Right renal pelvis (tissue), 4 donors: ENCODE measurements at places on chromosomes 2 and 18.

GRCh38 chr18:10365901-10366300 lies 88.5 kb upstream of the APCDD1 start:
- DNase-seq: no peak

GRCh38 chr18:25594351-25594750 lies 242.4 kb upstream of the ZNF521 start:
- no peak for DNase-seq

GRCh38 chr2:172234716-172235691 lies 132.3 kb upstream of the DLX2 start:
- DNase-seq: no peak

DNA sequence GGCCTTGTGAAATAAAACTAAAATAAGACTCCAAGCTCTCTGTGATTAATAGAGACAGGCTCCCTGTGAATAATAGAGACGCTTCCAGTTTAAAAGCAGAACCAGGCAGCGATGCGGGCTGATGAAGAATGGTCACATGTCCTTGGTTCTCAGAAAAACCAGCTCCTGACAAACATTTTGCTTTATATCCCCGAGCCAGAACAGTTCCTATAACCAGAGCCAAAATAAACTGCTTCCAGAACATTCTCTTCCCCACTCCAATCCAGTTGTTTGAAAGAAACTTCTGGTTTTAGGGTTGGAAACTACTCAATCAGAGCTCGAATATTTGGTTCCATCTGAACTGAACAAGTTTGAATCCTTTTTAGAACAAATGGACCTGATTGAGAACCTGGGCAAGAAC lies 213.7 kb downstream of the TSN start:
- no peak for DNase-seq

DNA sequence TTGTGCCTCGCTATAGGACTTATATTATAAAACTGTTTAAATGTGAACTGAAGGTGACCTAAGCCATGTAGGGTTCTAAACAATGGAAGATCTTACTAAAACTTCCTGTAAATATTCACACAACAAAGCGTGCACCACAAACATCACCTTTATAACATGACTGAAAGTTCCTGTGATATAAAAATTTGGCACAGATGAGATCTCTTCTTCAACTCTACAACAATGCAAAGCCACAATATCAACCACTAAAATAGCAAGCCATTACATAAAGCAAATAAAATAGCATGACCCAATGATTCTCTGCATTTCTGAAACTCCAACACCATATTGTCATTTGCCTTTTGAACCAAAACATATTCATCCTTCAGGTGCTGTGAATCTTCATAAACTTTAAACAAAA lies 3.5 kb downstream of the YES1 start:
- DNase-seq: no peak

DNA sequence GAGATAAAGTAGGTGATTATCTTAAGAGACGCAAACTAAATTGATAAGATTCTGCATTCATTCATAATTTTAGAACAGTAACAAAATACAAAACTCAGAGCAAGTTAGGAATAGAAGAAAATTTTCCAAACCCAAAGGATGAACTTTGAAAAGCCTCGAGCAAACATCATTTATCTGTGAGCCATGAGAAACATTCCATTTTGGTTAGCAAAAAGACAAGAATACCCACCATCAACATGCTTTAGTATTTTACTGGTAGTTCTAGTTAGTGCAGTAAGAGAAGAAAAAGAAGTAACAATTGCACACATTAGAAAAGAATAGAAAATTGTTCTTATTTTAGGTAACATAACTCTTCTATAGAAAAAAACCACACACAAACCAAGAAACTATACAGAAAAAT lies 291.3 kb upstream of the TCF4 start:
- no peak for DNase-seq

DNA sequence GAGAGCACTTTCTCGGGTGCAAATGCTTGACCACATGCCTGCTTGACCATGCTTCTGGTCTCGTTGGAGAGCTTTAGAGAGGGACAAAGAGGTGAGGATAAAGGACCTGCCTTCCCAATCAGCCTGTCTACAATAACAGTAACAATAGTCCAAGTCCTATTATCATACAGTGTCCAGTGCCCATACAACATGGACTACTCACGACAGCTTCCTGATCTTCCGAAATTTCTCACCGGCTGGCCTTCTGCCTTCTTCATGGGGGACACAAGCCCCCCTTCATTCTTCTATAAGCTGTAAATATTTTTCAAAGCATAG lies 329.0 kb downstream of the PAX3 start:
- no peak for DNase-seq

GRCh38 chr18:27094621-27095020 lies 90.5 kb downstream of the CHST9 start:
- no peak for DNase-seq

- DNase-seq: no peak
Observed at GRCh38 chr2:17813010-17813741, 3.1 kb upstream of the MSGN1 start.

DNA sequence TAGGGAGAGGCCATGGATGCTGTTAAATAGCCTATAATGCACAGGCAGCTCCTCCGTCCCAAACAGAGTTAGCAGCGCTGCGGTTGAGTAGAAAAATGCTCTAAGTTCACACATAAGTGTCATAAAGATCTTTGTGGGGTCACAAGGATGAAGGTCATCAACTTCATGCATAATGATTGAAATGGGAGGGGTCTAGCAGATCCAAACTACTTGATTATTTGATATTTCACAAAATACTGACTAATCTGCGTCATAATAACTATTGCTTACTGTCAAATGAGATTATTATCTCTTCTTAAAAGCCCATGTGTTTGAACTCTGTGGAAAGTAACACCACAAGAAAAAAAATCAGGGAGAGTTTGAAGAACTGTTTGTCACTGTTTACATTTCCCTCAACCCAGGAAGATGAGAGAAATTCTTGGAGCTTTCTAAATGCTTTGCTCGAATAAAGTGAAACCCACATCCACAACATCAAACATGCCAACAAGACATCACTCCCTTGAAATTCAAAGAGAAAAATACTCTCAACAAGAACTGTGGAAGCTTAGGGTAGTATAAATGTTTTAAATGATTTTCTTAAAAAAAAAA lies 50.5 kb upstream of the CREB1 start:
- no peak for DNase-seq

DNA sequence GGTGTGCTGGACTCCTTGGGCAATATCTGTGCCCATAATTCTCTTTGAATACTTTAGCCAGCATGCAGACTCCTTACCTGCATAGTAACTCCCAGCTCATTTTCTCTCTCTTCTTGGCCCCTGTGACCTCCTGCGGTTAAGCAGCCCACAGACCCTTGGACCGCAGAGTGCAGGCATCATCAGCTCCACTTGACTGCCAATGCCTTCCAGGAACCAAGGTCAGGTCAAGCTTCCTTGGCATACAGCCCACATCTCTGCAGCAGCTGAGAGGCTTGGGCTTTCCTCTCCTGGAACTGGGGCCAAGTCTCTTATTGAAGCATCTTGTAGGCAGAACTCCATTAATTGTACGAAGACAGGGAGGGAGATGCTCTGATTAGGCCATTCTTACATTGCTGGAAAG lies 130.1 kb upstream of the PIEZO2 start:
- DNase-seq: no peak

DNA sequence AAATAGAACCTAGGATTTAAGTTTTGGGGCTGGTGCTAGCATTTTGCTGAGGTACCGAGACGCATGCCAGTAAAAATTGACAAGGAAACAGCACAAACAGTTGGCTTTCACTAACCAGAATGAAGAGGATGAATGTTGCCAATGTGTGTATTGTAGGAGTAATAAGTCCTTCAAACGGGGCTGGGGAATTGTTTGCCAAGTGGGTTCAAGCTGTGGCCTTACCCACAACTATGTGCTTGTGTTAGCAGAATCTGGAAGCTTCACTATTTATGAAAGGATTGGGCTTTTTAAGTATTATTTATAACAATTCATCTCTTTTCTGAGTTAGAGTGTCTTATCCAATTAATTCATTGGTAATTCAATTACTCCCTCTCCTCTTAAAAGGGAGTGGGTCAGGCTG lies 15.0 kb upstream of the KIF5C start:
- DNase-seq: no peak

GRCh38 chr2:200077838-200078237 lies 122.5 kb downstream of the MAIP1 start:
- no peak for DNase-seq

- DNase-seq: no peak
Observed at GRCh38 chr2:46876741-46877384, 38.7 kb downstream of the MCFD2 start.

DNA sequence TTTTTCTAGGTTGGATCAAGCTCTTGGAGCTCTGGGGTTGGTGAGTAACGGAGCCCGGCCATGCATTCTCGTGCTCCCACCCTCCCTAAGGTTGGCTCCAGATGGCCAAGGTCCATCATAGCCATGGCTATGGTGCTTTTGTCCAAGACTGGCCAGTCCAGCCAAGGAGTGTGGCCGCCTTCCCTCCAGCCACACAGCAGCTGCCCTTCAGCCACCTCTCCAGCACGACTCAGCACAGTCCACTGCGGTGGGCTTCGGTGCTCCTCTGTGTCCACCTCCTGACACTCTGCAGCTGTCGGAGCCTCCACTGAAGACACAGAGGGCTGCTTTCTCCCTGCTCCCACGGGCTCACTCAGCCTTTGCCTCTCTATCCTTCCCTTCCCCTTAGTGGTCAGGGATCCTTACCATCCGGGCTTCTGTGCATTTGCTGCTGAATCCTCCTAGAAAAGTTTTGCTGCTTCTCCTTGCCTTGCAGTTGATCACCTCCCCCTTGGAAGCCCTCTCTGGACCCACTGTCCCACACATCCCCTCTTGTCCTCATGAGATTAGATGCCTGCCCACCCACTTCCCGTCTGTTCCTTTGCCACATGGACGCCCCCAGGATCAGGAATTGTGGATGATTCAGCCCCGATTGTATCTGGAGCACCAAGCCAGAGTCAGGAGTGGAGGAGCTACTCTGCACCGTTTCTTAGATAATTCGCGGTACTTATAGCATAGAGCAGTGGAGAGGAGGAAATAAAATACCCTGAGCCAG lies 177.1 kb upstream of the COPS8 start:
- DNase-seq: no peak

- DNase-seq: no peak
Observed at GRCh38 chr2:30611583-30611982, 164.5 kb downstream of the LCLAT1 start.

GRCh38 chr18:25056429-25056828 lies 295.5 kb downstream of the ZNF521 start:
- DNase-seq: no peak

DNA sequence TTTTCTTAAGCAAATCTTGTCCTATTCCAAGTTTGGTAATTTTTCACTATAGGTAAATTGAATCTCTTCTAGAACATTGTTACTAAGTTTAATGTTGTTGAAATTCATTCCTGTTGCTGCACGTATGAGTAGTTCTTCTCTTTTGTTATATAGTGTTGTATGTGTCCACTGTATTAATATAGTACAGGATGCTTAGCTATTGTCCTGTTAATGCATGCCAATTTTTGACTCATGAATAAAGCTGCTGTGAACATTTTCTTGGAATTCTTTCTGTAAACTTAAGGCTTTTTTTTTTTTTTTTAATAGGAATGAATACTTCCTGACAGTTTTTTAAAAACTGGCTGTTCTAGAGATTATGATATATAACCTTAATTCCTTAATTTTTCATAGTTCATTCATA lies 326.9 kb downstream of the SLC4A3 start:
- DNase-seq: no peak

GRCh38 chr2:37469126-37469525 lies 124.7 kb downstream of the QPCT start:
- DNase-seq: no peak

GRCh38 chr2:155997538-155997937 lies 335.0 kb downstream of the NR4A2 start:
- DNase-seq: no peak

DNA sequence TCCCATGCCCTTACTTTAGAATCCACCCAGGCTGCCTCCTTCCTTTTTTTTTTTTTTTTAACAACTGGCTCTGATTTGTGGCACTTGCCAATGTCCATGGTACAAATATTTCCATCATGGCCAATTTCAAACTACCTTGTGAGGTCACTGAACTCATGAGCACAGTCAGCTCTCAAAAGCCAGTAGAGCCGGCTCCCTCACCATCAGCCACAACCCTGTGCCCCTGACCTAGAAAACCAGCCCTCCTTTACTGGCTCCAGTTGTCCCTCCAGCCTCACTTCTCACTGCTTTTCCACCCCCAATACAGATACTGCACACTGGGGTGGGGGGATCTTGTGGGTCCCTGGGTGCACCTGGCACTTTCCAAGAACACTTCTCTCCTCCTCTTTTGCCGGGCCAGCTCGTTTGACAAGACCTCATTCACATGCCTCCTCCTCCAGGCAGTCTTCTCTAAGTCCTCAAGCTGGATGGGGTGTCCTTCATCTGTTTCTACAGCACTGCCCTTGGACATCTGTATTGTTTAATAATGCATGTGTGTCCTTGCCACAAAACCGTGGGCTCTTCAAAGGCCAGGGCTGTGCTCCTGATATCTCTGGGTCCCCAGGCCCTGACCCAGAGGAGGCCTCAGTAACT lies 35.5 kb downstream of the SDC1 start:
- no peak for DNase-seq

GRCh38 chr2:159933040-159933726 lies 129.2 kb downstream of the PLA2R1 start:
- no peak for DNase-seq

DNA sequence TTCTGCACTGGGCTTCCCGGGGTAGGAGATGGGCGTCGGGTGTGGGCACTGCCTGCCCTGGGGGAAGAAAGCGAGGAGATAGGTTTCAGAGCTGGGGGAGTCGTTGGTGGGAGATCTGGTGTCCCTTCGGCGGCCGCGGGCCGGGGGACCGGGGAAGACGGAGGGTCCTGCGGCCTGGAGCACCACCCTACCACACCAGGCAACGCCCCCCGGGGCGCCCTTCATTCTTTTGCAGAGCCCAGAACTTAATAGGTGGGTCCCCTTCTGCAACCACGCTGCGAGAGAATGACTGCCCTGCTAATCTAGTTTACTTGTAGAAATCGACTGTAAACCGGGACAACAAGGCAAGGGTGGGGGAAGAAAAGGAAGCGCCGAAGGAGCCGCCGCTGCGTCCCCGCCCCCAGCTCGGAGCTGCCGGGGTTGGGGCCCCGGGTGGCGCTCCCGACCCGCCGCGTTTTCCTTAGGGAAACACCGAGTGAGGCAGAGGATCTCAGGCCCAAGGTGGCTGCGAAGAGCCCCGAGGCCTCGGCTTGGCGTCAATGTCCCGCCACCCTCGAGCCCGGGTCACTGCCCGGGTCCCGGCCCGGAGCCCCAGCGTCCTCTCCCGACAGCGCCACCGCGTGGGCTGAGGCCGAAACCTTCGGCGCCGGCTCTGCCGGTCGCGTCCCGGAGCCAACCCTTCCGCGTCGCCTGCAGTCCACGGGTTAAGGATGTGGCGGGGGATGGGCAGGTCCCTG lies 5.4 kb upstream of the SATB2 start:
- no peak for DNase-seq
